ENCODE measurements at places on chromosomes 11 and 22.

DNA sequence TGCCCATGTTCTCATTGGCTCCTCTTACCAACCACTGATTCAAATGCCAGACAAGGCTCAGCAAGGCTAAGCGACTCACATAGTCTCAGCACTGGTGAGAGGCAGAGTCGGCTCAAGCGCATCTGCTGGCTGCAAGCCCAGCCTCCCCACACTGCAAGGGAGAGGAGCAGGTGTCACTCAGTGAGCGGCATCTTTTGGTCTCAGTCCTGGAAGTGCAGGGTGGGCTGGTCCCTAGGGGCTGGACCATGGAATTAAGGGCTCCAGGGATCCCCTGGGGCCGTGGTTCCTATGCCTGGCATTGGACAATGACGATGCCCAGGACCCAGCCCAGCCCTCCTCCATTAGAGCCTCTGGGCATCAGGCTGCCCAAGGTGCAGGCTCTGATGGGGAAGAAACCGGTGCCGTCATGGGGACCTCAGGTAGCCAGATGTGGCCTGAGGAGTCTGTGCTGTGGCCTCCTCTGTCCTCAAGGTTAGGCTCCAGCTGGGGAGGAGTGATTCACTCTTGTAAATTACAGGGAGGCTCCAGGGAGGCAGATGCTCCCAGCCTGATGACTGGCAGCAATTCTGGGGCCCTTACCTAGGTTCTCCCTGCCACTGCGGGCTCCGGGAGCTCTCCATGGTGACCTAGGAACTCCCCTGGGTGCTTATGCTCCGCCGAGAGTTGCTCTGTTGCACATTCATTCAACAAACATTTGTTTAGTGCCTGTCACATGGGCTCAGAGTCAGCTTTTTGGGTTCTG lies 28.0 kb downstream of the FADS2 start:
- no peak for DNase-seq

DNA sequence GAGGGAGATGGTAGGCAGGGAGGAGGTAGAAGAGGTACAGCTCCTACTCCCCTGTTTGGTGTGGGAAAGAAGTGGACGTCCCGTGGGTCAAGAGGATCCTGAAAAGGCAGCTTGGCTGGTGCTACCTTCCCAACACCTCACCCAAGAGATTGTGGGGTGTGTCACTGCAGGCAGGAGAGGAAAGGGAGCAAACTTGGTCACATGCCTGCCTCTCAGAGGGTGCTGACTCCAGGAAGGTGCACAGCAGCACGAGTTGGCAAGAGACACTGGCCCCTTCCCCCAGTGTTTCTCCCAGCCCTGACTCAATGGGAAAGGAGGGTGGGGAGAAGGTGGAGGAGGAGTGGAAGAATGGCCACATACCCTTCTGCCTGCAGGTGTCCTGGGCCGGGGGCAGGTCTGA lies 99.6 kb downstream of the CSNK2A3 start:
- no peak for DNase-seq

- no peak for DNase-seq
Observed at GRCh38 chr11:64848214-64848825, 3.9 kb upstream of the CDC42BPG start.

- DNase-seq = no peak
Observed at GRCh38 chr11:120024046-120024445, 113.9 kb downstream of the TRIM29 start.

DNA sequence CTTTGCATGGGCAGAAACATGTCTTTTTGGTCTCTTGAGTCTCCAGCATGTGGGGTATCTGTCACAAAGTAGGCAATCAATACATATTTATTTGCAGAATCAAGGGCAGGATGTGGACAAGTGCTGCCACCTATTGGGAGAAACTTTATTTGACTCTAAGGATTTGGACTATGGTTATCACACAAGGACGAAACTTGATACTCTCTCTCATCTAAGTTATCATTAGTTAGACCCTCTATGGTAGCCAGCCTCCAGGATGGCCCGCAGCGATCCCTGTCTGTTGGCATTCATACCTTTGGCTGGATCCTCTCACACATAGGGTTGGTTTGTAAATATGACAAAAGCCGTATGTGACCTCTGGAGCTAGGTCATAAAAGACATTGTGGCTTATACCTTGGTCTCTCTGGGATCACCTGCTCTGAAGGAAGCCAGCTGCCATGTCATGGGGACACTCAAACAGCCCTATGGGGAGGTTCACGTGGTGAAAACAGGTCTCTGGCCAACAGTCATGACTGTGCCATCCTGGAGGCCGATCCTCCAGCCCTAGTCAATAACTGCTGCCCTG lies 1.1 kb upstream of the FBXO7 start:
- DNase-seq = no peak

DNA sequence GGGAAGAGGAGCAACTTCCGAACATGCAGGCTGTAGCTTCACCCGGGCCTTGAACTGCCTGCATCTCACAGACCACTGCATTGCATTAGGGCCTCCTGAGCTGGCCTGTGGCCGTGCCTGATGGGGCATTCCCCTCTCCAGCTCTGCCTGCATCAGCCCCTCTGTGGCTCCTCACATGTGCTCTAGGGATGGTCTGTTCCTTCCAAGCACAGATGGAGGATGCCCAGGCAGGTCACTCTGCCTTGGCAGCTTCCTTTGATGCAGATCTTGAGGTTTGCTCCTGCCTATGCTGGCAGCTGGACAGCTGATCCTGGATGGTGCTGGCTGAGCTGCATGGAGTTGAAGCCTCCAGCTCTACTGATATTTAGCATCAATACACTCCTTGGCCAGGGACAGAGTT lies 28.5 kb downstream of the AMPD3 start:
- no peak for DNase-seq

DNA sequence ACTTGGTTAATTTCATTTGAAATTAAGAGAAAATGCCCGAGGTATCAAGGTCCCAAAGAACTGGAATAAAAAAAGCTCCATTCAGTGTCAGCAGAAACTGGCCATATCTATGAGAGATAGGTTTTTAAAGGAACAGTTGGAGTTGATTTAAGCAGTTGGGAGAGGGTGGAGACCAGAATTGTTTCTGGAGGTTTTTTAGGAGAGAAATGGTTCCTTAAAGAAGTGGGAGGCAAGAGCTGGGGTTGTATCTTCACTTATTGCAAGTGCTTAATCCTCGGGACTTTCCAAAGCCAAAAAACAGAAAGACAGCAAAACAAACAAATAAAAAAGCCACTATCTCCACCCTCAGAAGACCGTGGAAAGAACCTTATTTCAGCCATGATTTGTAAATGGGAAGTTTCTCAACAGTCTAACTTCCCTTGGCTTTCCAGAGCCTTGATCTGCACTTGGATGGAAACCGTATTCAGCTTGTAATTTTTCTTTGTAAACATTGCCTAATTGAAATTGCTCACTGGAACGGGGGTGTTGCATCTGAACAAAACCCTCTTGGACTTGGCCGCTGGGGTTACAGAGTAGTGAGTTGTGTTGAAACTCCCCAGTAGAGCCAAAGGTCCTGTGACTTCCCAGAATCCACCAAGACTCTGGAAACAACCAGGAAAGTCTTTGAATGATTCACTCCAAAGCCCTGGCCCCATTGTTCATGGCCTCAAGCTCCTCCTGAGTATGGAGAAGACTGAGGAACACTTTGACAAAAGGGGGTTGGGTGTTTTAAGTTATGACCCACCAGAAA lies 115.6 kb downstream of the SLC1A2 start:
- no peak for DNase-seq

GRCh38 chr11:10674911-10675440 lies 18.6 kb downstream of the IRAG1 start:
- DNase-seq = no peak

DNA sequence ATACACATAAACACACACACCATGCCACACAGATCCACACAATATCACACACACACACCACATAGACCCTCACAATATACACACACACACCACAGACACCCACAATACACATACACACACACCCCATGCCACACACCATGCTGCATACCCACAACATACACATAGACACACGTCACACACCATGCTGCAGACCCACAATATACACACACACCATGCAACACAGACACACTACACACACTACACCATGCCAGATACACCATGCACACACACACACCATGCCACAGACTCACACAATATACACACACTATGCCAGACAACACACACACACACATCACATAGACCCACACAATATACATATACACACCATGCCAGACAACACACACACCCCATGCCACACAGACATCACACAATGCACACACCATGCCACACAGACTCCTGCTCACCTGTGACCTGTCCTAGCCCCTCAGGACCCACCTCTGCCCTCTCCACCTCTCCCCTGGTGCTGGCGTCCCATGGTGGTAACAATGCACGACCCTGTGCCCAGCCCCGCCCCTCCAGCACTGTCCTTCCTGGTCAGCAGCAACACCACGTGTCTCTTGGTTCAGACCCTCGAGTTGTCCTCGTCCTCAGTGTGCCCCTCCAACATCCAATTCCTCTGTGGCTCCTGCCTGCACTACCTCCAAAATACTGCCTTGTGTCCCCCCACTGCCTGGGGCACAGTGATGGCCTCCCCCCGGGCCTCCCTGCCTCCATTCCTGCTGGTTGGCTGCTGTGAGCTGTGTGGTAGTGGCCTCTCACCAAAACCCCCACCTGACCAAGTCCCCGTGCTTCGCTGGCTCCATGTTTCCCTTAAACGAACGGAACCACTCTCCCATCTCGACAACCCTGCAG lies 23.7 kb upstream of the RFPL3 start:
- no peak for DNase-seq

DNA sequence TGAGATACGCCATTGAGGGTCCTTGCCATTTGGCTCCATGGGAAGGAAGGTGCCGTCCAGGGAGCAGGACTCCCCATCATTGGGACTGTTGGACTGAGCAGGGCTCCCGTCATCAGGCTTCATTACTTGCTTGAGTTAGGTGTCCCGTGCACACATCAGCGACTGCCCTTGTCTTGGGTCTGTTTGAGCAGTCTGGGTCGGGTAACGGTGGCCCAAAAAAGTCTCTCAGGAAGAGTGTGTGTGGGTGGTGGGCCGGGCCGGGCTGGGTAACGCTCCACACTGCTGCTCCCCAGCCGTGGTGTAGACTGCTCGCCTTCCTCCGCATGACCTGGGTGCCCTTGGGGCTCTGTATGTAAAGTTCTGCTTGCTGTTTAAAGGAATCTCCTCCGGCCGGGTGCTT lies 293.5 kb downstream of the TBC1D22A start:
- no peak for DNase-seq

GRCh38 chr11:84518631-84519183 lies 1108.4 kb downstream of the DLG2 start:
- no peak for DNase-seq

GRCh38 chr11:125202362-125202880 lies 37.9 kb downstream of the PKNOX2 start:
- DNase-seq = no peak

DNA sequence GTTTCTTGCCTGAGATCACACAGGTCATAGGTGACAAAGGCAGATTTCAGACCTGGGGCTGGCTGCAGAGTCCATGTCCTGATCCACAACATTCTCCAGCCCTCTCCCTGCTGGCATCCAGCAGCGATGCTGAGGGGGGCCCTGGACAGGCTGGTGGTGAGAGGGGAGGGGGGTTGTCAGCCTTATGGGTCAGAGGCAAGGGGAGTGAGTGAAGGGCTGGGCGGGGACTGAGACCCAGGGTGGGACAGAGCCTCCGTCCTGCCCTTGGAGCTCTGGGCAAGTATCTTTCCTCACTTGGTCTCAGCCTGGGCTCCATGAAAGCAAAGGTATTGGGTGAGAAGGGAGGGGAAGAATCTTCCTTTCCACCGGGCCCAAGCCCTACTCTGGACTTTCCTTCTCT lies 66.7 kb upstream of the RASD2 start:
- DNase-seq = no peak

DNA sequence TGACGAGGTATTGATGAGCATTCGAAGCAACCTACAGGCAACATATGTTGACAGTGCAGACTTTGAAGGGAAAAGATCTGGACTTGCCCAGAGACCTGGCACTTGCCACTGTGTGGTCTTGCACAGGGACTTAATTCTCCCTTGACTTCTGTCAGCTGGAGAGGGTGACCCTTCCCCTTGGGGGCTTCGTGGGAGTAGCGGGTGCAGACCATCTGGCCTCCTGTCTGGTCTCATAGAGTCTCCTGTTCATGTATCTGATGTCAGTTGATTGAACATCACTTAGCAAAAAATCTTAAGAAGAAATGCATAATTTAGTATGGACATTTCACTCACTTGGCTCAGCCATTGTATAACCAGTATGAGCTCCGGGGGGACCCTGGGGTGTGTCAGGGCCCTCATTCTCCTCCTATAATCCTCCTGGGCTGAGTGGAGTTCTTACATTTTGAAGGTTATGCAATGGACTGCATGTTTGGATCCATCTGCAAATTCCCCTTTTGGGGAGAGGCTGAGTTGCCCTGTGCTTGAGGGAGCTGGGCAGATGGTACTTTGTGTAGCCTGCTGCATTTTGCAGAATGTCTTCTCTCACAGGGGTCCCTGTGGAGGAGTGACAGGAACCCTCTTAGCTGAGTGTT lies 13.0 kb downstream of the BCR start:
- DNase-seq = no peak
